ENCODE measurements at places on chromosomes 5 and 9.

GRCh38 chr5:170363671-170364070, 25.5 kb downstream of the KCNMB1 start:
- no peak for DNase-seq

GRCh38 chr9:123329329-123329955, 26.6 kb upstream of the CRB2 start:
- no peak for DNase-seq

DNA sequence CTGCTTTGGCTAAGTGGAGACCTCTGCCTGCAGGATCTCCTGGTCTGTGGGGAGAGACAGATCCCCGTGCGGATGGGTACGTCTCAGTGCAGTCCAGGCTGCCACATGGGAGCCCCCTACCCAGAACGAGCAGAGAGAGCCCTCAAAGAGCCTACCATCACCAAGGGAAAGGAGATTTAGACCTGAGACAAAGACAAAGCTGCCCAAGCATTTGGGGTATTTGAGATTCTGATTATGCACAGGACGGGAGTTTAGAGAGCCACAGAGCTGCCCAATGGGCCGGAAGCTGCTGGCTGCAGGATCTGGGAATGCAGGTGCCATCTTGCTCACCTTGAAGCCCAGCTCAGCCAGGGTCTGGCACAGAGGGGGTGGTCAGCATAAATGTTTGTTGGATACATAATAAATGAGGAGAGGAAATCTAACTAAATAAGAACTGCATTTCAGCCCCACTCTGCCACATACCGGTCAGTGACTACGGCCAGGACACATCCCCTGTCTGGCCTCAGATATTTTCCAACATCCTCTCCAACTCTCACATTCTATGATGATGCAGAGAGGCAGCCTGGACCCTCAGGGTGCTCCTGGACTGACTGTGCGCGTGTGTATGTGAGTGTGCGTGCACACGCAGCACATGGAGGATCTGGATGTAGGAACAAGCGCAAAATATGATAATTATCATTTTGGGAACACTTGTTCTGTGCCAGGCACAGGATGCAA, 157.8 kb downstream of the FGF18 start:
- no peak for DNase-seq

GRCh38 chr5:143931476-143931875, 119.5 kb downstream of the HMHB1 start:
- no peak for DNase-seq

GRCh38 chr5:172854451-172854871, 20.4 kb downstream of the ERGIC1 start:
- no peak for DNase-seq

DNA sequence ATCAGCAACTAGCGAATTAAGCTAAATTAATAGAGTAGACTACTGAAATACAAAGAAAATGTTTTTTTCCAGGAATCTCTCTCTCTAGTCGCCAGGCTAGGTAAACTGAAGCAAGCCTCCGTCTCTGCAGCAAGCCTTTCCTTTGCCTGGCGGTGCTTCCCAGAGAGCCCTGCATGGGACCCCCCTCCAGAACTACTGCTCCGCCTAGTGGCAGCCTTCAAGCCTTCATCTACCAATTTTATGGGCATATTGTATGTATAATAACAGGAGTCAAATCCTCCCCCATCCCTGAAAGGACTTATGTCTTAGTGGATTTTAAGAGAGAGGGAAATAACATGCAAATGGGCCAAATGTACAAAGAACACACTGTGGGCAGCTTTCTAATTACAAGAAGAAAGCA, 241.9 kb downstream of the SAXO1 start:
- DNase-seq = no peak

- DNase-seq = no peak
Observed at GRCh38 chr5:139646111-139646510, 2.0 kb upstream of the CXXC5 start.

- no peak for DNase-seq
Observed at GRCh38 chr9:6763244-6763643, 5.5 kb downstream of the KDM4C start.

GRCh38 chr5:9337928-9338595, 207.8 kb downstream of the SEMA5A start:
- no peak for DNase-seq

- DNase-seq = peak; percentile 97
Observed at GRCh38 chr5:5421961-5422818, at the start of gene ICE1. TSS of gene ICE1 (plus strand) at chr5:5422677. CDS start at chr5:5422916, 239 bp downstream.

DNA sequence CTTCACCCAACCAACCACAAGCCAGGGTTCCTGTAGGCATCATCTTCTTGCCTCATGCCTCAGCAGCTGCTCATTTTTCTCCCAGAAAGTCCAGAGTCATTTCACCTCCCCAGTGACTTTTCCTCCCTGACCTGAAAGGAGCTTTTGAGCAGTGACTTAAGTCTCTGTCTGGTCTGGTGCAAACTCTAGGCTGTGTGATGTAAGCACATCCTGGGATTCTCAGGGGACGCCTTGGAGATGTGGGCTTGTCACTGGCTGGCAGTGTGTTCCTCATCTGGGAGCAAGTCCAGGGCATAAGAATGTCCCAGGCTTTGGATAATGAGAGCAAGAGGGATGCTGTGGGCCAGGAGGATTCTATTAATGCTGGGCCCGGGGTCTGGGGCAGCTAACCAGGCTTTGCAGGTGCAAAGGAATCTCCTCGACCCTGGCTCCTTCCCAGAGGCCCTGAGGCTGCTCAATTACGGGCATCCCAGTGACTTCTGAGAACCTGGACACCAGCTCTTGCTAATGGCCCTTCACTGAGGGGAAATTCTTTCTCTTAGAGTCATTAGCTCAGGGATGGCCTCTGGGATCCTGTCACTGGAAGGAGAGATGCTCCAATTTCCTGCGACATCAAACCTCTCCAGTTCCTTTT, 211.0 kb upstream of the PANK3 start:
- no peak for DNase-seq

GRCh38 chr9:5632540-5632939, 3.6 kb downstream of the RIC1 start:
- DNase-seq = no peak

- DNase-seq = no peak
Observed at GRCh38 chr5:6631441-6631840, 1.4 kb downstream of the NSUN2 start.

GRCh38 chr9:77946969-77947620, 84.5 kb downstream of the GNAQ start:
- DNase-seq = no peak

GRCh38 chr5:40955313-40955712, 46.0 kb downstream of the C7 start:
- DNase-seq = no peak

- DNase-seq = no peak
Observed at GRCh38 chr5:28215091-28215490, 1176.7 kb upstream of the CDH9 start.

DNA sequence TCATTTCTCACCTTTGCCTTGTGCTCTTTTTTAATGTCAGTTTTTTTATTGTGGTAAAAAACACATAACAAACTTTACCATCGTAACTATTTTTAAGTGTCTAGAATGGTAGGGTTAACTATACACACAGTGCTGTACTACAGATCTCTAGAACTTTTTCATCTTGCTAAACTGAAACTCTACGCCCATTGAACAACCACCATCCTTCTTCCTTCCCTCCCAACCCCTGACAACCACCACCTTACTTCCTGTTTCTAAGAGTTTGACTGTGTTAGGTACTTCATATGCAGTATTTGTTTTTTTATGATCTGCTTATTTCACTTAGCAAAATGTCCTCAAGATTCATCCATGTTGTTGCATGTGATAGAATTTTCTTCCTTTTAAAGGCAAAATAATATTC, 54.9 kb downstream of the PSAT1 start:
- DNase-seq = no peak
